AG09309 (cell line): ENCODE measurements at places on chromosomes 2 and 18.

DNA sequence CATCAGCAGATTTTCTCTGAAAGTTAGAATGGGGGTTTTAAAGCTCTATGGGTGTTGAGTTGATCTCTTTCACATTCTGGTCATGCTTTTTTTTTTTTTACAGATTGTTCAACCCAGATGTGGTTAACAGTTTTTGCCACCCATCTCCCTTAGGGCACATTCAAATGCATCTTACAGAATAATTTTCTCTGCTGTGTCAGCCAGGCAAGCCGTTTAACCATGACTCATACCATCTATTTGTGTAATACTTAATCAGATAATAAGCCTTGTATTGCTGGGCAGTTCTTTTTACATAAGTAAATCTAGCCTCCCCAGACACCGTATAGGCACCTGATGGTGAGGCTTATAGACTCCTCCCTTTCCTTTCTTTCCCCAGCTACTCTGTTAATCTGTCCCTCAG lies 62.0 kb downstream of the TGIF1 start:
- peak; percentile 79 for DNase-seq

DNA sequence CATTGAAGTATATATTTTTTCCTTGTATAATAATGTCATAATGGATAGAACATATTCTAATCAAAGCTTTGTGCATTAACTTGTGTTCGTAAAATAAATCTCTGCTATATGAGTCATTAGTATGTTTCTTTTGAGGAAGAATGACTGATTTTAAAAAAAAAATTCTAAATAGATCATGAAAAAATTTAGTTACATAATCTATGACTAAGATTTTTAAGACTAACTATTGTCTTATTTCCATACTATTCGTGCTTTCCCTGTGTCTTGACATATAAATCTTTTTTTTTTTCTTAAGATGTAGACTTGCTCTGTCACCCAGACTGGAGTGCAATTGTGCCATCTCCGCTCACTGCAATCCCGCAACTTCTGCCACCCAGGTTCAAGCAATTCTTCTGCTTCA lies 226.1 kb downstream of the DSEL start:
- DNase-seq = no peak

- DNase-seq = no peak
These were observed 42.3 kb downstream of the CRIM1 start for GRCh38 chr2:36397728-36398413.

GRCh38 chr18:48165111-48165866 lies 234.8 kb upstream of the SMAD2 start:
- DNase-seq = no peak

DNA sequence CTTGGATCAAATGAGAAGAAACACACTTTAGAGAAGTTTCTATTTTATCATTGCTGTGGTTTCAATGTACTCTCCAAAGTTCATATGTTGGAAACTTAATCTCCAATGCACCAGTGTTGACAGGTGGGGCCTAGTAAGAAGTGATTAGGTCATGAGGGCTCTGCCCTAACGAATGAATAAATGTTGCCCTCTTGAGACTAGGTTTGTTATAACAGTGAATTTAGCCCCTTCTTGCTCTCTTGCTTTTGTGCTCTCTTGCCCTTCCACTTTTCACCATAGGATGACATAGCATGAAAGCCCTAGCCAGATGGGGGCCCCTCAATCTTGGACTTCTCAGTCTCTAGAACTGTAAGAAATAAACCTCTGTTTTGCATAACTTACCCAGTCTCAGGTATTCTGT lies 664.8 kb downstream of the DCC start:
- no peak for DNase-seq
